ENCODE measurements at places on chromosomes 7 and 10.
A peak's percentile ranks its signal among the peaks of the same experiment; 100 is the strongest.

DNA sequence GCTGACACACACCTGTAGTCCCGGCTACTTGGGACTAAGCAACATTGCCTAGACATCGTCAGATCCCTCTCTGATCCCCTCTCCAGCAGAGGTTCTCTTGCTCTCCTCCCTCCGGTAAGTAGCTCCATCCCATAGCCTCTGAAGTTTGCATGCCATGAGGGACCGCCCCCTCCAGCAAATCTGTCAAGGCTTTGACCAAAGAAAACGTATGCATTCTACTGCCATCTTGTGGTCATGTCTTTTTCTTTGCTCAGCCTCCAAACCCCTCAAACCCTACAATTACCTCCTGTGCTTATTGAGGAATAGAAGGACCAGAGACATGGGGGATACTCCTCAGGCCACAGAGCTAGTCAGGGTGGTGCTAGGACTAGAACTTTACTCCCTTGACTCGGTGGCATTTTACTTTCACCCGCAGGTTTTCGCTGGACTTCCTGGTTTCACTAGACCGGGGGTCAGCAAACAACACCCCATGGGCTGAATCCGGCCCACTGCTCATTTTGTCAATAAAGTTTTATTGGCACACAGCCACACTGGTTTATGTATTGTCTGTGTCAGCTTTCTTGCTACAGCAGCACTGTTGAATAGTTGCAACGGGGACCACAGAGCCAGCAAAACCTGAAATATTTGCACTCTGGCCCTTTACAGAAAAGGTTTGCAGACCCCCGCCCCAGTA is 202.6 kb upstream of the FOXK1 start:
- peak; percentile 58 for DNase-seq

DNA sequence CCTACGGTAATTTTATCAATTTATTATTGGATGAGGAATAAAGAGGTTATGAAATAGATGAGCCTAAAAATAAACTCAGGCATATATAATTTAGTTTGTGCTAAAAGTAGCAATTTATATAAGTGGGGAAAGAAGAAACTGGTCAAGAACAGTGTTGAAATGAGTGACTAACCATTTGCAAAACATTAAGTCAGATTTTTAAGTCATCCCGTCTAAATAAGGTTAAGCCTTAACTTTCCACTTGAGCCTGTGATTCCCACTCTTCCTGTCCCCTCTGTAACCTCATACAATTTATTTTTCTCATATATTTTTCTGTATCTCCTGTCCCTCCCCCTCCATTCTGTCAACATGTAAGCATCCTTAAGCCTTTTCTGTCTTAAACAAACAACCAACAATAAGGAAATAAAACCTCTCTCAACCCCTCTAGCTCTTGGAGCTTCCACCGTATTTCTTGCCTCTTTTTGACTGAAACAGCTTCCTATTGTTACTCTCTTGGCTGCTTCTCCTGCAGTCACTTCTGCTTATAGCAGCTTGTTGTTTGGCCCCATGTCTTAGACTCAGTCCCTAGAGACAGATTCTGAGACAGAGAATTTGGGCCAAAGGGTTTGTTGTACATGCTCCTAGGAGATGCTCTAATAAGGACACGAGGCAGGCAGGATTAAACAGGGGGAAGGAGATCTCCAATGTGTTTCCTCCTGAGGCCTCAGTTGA is 109.7 kb downstream of the GNAI1 start:
- peak; percentile 48 for DNase-seq

DNA sequence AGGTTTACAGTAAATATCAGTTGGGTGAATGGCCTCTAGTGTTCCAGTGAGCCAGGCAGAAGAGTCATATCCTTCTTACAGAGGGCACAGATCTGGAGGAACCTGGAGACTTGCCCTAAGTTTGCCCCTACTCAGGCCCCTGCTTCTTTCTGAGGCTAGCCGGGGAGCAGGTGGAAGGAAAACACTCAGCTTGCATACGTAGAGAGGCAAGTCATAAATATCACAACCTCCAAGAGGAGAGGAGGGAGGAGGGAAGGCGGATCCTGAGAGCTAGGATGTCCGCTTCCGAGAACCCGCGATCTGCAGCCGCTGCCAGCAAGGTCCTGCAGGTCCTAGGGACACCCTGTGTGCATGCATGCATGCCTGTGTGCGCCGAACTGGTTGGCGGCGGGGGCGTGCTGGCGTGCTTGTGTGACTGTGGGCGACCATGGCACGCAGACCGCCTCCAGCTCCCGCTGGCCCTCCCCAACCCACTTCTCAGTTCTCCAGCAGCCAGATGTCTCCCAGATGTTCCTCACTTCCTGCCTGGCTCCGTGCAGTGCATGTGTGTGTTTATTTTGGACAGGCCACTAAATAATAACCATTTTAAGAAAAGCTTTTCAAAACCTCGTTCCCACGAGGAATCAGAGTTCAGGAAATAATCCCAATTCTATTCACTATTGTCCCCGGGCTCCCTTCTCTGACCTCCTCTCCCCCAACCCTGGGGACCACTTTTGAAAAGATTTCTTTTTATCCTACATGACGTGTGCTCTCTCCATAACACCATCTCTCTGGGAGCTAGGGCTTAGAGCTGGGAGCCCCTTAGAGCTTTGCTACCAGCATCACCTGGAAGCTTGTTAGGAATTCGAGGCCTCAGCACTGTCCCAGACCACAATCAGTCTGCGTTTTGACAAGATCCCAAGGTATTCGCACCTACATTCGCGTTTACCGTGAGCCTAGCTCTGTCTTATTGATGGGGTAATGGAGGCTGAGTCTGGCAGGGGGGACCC is 32.4 kb downstream of the UNC5B start:
- peak; percentile 88 for DNase-seq

DNA sequence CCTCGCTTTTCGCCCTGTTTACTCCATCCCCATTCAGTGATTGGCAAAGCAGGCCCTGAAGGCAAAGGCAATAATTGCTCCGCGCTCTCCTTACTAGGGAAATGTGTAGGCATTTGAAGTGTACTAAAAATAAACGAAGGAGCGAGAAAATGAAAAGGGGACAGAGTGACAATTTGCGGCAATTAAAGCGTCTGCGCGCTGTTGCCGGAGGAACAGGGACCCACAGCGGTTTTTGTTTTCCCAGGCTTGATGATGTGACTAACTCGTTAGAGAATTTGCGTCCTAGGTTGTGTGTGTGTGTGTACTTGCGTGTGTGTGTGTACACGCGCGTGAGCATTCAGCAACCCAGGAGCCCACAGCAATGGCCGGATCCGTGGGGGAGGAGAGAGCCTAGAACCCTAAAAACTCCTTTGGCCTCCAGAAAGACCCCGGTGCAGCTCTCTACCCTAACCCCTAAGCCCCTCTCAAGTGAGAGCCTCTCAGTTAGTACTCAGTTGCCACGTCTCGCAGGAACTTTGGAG is 7.8 kb upstream of the DLX6 start:
- no peak for DNase-seq

DNA sequence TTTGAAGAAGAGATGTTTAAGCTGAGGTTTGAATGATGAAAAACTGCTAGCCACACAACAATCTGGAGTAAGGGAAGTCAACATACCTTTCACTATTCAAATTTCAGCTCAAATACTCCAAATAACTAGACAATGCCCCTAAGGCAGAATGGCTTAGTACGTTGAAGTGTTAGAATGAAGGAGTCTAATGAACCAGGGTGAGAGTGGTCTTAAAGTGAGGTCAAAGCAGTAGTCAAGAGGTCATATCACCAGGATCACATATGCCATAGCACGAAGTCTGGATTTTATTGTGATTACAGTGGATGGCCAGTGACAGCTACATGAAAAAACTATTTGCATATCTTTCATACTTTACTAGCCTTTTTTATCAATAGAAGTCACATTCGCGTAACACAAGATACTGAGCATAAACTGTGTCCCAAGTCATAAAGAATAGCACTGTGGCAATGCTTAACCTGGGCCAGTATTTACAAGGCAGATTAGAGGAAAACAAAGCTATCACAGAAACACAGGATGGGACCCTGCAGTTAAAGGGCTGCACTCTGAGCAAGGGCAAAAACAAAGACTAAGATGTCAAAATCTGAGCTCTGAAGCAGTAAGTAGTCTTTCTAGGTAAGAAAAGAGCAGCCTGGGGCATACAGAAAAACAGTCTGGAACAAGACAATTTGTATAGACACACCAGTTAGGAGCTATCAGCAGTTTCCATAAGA is 61.5 kb downstream of the HYCC1 start:
- no peak for DNase-seq

DNA sequence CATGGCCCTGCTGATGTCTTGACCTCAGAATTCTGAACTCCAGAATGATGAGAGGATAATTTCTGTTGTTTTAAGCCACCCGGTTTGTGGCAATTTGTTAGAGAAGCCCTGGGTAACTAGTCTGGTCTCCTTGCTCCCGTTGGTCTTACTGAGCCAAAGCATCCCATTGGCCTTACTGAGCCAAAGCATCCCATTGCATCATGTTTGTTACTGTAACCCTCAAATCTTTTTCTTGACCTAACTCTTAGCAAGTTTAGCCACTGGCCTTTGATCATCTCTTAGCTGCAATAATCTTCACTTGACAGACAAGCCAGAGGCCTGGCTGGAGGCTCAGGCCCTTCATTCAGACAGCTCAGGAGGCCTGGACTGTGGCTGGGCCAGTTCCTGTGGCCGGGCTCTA is 21.8 kb downstream of the TBXAS1 start:
- DNase-seq, result peak; percentile 38

DNA sequence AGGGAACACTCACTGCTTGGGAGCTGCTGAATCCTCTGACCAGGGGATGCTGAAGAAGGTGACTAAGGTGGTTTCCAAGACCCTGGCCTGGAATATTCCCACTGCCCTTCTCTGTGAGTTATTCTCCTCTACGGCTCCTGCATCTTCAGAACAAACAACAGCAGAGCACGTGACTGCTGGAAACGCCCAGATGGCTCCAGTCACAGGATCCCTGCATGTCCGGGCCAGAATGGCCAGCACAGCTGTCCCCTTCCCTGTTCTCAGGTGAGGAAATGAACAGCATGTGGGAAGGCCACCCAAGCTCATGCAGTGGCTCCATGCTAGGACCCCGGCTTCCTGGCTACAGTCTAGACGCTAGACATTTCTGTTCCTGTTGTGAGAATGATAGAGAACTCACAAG is 43.1 kb downstream of the GHRHR start:
- DNase-seq, result no peak

- DNase-seq, result peak; percentile 84
Observed at GRCh38 chr10:69278446-69278963, at the start of gene HK1. HK1 (plus strand) TSS chr10:69278496.

DNA sequence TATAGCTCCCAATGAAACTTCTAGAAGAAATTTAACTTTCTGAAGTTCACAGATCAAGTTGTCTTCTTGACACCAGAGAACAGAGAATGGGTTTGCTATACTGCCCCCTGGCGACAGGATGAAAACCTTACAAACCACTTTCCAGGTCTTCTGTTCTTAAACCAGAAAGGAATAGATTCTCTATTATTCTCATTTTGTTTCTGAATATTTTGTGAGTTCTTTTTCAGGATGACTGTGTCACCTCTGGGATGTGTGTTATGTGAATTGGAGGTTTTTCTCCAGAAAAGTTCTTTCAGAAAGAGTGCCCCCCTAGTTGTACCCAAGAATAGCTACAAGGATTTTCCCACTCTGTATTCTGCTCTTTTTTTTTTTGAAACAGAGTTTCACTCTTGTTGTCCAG is 6.3 kb downstream of the IFT22 start:
- DNase-seq, result peak; percentile 77
